ENCODE measurements at places on chromosomes 16 and 17.

DNA sequence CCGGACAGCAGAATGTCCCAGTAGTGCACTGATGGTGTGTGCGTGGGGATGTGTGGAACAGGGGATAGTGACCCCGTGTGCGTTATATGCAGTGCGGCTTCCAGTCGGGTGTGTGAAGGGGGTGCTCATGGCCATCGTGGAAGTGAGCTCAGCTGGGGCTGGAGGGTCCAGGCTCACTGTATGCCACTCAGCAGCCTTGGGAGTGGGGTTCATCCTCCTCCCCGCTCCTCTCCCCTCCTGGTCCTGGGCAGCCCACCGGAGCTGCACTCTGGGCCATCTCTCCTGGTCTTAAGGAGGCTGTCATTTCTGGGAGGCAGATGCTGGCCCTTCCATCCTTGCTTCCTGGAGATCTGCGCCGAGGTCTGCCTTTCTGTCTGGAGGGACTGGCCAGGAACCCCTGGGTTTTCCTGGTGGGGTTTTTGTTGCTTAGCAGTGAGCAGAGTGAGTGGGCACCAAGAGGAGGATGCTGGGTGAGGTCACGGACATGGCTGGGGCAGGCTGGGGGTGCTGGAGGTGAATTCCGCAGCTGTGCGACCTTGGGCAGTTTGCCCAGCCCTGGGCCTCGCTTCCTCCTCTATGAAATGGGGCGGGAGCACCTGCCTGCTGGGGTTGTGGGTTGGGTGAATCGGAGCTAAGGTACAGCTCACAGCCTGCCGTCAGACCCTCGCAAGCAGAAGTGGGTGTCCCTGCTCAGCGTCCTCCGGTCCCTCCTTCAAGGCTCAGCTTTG is 164.1 kb downstream of the SEC14L1 start:
- DNase-seq: no peak

DNA sequence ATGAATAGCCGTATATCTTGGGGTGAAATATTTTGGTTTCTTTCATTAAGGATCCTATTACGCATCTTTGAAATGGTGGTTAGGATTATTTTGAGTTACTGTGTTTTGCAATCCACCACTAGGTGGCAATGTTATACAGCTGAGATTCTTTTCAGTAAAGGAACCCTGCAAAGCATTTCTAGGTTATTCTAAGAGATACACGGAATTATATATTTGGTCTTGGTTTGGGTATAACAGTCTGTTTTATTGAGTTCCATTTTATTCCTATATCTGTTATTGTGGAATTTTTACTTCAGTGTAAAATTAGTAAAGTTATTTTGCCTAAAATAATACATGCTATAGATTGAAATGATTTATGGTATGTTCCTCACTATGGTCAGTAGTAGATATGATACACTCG is 62.9 kb upstream of the CPHXL start:
- DNase-seq: peak; percentile 6

DNA sequence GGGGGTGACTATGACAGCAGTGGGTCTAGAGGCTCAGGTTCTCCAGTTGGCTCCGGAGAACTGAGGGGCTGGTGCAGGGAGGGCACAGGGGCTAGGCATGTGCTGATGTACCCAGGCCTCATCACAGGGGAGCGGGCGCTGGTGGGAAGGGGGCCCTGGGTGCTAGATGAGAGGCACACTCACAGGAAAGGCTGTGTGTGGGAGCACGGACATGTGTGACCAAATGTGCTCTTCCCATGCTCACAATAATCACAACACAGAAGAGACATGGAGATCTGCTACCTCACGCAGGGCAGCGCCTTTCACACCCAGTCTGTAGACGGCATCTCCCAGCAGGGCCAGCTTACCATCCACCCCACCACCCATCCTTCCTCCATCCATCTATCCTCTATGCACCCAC is 17.4 kb upstream of the RASD1 start:
- DNase-seq: no peak

DNA sequence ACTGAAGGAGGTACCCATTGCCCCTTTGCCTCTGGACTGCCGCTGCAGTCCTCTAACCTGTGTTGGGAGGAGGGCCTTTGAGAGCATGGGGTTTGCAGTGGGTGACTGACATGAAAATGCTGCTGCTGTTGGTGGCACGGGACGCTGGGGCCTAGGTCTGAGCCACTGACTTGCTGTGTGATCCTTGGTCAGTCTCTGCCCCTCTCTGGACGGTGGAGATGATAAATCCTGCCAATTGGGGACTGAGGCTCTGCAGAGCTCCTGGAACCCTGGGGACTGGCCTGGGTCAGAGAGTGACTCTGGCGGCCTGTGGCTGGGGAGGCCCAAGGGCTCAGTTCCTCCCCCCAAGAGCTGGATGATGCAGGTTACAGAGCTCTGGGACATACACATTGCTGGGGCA is 6.1 kb upstream of the PYDC1 start:
- no peak for DNase-seq

- no peak for DNase-seq
Observed at GRCh38 chr16:70575376-70575775, 51.8 kb downstream of the SF3B3 start.

- DNase-seq: no peak
Observed at GRCh38 chr16:52499060-52499440, 47.9 kb downstream of the TOX3 start.

- DNase-seq: no peak
Observed at GRCh38 chr16:85635545-85636140, 22.5 kb downstream of the GSE1 start.

DNA sequence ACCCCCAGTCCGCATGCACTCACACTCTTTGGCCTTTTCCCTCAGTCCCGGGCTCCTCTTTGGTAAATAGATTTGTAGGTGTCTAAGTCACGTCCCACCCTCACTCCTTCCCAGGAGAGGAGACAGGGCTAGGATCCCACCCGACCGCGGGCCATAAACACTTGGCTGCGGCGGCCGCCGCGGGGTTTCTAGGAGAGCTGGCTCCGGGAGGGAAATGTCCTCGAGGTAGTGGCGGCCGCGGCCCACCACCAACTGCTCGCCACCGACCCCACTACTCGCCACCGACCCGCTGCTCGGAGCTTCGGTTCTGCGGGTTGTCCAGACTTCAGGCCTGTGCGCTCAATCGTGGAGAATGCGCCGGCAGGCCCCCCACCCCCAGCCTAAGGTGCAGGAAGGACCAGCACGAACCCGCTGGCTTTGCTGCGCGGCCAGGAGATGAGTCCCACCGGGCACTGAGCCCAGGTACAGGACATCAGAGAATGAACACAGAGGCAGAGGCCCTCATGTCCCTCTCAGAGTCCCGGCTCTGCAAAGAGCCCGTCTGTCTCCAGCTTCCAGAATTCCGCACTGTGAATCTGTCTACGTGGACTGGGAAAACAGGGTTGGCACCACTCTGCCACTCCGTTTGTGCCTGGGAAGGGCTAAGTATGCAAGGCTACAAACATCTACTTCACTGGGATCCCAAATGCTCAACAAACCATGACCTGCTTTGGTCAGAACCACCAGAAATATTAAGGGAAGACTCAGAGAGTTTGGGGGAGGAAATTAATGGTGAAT is 2.5 kb downstream of the PRAC2 start:
- DNase-seq: no peak

- DNase-seq: peak; percentile 33
Observed at GRCh38 chr17:31915456-31916100, 14.1 kb upstream of the UTP6 start.

DNA sequence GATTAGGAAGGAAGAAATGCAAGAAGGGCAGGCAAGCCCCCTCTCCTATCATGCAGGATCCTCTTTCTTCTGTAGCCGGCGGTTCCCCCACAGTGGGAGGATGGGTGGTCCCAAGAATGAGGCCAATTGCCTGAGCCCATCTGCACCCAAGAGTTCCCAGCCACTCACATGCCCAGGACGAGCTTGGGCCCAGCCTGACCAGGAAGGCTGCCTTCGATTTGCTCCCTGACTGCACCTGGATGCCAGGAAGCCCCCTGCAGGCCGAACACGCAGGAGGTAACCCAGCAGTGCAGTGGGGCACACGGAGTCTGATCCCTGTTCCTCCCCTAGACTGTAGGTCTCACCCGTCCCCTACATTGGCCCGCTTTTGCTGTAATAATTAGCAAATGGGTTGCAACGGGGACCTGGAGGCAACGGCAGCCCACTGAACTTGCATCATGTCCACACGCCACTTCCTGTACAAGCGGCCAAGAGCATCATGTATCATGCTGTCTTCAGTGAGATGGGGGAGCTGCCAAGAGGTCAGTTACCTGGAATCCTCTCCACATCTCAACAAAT is 67.5 kb downstream of the AMFR start:
- no peak for DNase-seq

- DNase-seq: no peak
Observed at GRCh38 chr16:12617401-12617819, 186.3 kb downstream of the CPPED1 start.

- no peak for DNase-seq
Observed at GRCh38 chr16:54006693-54007092, 279.9 kb downstream of the IRX3 start.

DNA sequence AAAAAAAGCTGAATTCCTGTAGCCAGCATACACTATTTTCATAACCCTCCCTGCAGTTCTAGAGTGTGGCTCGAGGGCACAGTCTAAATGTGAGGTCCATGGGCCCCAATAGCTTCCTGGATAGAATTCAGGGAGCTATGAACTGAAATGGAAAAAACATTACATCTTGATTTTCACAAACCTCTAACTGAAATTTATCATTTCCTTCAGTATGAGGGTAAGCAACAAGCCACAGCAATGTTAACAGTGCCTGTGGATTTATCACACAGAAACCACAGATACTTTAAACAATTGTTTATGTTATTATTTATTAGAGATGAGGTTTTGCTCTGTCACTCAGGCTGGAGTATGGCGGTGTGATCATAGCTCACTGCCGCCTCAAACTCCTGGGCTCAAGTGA is 18.2 kb downstream of the TMEM92 start:
- no peak for DNase-seq

DNA sequence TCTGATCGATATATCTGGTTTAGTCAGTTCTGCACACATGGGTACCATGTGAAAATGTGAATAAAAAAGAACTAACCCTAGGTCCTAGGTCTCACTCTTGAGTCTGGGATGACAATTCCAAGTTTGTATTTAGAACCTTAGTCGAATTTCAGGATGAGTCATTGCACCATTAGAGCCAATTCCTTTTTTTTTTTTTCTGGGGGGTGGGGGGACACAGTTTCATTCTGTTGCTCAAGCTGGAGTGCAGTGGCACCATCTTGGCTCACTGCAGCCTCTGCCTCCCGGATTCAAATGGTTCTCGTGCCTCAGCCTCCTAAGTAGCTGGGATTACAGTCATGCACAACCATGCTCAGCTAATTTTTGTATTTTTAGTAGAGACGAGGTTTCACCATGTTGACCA is 41.6 kb downstream of the SPAG9 start:
- peak; percentile 33 for DNase-seq

GRCh38 chr16:5336941-5337340 is 239.3 kb upstream of the EEF2KMT start:
- no peak for DNase-seq

DNA sequence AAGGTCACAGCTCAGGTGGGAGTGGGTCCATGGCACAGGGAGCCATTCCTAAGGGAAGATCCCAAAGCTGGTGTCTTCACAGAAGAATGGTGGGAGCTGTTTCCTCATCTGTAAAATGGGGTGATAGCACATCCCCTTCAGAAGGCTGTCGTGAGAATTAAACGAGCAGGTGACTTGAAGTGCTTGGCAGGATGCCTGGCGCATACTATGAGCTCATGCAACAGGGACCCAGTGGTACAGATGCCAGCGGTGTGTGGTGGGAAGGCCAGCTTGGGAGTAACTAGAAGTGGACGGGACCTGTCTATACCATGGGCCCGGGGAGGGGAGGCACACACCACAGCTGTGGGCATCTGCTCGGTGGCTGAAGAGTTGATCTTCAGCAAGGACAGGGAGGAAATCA is 189.3 kb upstream of the TNRC6C start:
- DNase-seq: no peak

DNA sequence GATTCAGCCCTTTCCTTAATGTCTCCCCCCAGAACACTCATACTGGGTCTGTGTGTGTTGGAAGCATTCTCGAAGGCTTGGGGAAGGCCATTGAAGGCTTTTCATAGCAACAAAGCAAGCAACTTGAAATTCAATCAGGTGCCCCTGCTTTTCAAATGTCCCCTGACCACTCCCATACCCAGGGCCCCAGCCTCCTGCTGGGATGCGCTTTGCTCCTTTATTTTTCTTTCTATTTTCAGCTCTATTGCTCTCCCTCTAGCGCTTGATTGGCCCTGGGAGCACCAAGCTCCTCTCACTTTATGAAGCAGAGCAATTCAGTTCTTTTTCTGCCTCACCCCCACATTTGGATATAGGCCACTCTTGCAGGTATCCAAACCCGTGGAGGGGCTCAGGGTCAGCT is 92.0 kb downstream of the WSCD1 start:
- DNase-seq: no peak

All from foreskin fibroblast (primary cell).